ENCODE measurements at places on chromosomes 12 and 14.

GRCh38 chr12:132367071-132367851, 37.9 kb upstream of the GALNT9 start:
- DNase-seq = no peak

- DNase-seq = no peak
Observed at GRCh38 chr12:90951432-90952105, 3.4 kb downstream of the CCER1 start.

GRCh38 chr14:100239211-100239839, 381 bp downstream of the YY1 start:
- no peak for DNase-seq

GRCh38 chr12:836952-837351, 84.6 kb downstream of the WNK1 start:
- no peak for DNase-seq

- DNase-seq = peak; percentile 85
Observed at GRCh38 chr12:115341442-115341841, 657.5 kb upstream of the TBX3 start.

DNA sequence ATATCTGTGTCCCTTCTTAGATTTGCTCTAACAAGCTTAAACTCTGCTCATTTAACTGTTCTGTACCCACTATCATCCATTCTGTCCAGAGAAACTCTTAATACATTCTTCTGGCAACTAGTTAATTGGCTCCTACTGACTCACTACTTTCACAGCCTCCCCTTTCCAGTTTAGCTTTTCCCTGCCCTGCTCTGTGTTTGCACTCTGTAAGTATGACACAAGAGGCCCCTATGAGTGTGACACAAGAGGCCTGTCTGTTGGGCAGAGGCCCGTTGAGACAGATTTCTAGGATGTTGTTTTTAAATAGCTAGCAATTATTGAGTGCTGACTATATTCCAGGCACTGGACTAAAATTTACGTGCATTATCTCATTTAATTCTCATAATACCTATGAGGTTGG, 246.0 kb upstream of the DAAM1 start:
- DNase-seq = no peak

DNA sequence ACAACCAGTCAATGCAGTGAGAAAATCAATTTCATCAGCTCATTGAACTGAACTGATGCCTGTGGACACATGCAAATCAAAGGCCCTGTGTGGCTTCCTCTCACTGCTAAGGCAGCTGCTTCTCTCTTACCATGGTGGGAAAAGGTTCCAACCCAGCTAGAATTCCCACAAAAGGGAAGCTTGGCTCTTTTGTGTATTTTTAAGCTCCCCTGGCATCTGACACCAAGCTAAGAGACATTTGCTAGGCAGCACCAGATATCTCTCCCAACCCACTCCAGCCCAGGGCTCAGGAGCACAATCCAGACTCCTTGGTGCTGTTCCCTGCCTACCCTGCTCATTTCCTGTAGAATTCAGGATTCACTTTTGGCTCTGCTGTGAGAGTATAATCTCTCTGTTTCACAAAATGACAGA, 129.6 kb downstream of the GXYLT1 start:
- no peak for DNase-seq

DNA sequence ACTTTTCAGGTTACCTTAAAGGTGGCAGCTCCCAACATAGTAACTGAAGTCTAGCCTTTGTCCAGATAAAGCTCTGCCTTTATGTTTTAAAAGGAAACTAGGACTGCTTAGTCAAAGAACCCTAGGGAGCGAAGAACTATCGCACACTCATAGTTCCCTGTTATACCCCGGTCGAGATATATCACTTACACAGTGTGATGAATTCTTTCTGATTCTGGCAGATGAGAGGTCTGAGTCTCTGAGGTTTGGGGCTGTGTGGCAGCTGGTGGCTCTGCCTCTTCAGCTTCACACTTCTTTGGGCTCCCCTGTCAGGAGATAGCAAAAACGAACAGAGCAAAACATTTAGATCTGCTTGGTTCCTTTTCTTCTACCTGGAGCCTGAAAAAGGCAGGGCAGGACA, 17.0 kb downstream of the ACIN1 start:
- no peak for DNase-seq

- DNase-seq = no peak
Observed at GRCh38 chr14:25041484-25041883, 8.5 kb downstream of the STXBP6 start.

- no peak for DNase-seq
Observed at GRCh38 chr12:108821407-108822397, 35.7 kb downstream of the SSH1 start.

GRCh38 chr12:41552588-41552987, 364.5 kb downstream of the PDZRN4 start:
- DNase-seq = no peak

DNA sequence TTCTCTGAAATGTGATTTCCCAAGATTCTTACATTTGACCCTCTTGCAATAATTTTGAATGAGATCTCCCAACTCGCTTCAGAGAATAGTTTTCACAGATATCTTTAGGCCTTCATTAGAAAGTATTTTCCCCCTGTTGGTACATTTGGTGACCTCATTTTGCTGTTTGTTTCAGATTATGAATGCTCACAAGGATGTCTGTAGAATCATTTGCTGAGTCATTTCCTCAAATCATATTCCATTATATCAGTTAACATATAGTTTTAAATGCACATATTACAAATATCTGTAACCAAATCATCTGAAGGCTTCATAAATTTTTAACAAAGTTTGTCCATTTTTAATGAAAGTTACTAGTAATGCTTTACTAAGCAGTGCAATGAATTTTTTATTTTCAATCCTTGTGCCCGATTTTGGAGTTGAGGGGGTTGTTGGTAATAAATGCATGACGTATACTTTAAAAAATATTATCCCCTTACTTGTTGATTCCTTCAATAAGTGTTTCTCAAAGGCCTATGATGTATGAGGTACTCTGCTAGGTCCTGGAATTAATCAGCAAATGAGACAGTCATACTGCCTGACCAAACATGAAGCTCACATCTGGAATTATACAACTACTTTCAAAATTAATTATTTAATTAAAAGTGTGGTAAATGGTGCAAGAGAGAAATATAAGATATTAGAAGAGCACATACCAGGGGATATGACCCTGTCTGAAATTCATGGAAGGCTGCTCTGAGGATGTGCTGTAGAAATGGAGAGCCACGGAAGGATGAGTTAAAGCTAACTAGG, 126.9 kb upstream of the RAP1B start:
- DNase-seq = peak; percentile 14

DNA sequence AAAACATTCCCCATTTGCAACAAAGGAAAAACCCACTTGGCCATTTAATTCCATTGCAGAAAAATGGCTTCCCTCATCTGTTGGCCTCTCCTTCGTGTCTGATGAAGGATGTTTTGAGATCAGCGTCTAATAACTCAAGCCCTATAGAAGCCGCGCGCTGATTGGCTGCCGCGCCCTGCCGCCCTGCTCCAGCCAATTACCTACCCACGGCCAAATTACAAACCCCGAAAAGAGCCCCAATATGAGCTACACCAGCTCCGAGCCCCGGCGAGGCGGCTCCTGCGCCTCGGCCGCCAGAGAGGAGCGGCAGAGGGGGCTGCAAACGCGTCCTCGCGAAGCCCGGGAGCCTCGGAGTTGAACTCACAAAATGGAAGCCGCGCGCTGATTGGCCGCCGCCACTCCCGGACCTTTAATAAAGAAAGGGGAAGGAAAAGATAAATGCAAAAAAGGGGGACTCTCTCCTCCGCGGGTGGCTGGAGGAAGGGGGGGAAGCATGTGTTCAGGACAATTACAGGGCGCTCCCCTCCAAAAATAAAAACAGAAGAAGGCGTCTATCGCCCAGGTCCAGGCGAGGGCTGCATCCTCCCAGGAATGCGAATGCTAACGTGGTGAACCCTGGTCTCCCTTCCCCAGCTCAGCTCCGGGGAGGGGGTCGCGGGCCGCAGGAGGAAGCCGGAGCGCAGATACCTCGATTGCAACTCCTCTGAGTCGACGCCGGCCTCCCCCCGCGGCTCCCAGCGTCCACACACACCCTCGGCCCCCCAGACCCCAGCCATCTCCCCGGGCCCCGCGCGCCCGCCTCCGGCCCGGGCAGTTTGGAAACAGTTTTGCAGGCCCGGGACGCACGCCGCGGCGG, 738 bp upstream of the SETD1B start:
- DNase-seq = peak; percentile 94

- no peak for DNase-seq
Observed at GRCh38 chr12:93850481-93851256, 173.5 kb downstream of the CRADD start.

GRCh38 chr12:47303207-47303606, 223.4 kb upstream of the AMIGO2 start:
- DNase-seq = no peak

DNA sequence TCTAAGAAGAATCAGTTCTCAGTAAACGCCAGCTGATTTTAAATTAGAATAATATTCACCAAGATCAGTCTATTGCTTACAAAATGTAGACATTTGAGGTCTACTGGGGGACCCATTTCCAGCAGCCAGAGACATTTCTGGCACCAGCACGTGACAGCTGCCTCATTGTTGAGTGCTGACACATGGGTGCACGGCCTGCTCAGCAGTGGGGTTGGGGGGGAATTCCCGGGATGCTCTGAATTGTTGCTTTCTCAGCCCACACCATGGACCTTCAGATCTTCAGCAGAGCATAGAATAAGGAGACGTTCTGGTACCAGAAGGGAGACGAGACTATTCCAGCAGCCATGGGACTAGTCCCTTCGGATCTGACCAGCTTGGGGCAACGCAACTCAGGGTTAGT, 18.3 kb downstream of the PLEKHG7 start:
- no peak for DNase-seq

GRCh38 chr14:94313991-94314655, 9.0 kb downstream of the SERPINA6 start:
- DNase-seq = no peak

GRCh38 chr14:33511851-33512640, 438.8 kb downstream of the EGLN3 start:
- no peak for DNase-seq

- no peak for DNase-seq
Observed at GRCh38 chr12:55637467-55637866, 775 bp downstream of the OR10P1 start.

- DNase-seq = no peak
Observed at GRCh38 chr12:45257185-45257930, 41.5 kb downstream of the ANO6 start.

- peak; percentile 41 for DNase-seq
Observed at GRCh38 chr12:130764073-130764472, 48.0 kb upstream of the RIMBP2 start.

DNA sequence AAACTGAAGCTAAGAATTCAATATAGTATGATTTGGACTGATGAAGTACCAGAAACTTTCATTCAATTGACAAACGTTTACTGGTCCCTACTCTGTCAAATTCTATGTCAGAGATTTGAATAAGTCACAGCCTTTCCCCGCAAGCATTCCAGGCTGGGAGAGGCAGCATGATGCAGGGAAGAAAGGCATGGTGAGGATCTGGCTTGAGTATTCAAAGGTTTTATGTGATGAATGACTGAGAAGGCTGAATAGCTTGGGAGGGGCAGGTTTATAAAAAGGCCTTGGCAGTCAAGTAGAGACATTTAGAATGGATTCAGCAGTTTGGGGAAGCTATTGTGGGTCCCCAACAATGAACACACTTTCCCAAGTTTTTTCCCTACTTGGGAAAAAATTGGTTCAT, 431.8 kb downstream of the DPF3 start:
- no peak for DNase-seq

GRCh38 chr14:104644656-104645378, 40.2 kb upstream of the TMEM179 start:
- no peak for DNase-seq

DNA sequence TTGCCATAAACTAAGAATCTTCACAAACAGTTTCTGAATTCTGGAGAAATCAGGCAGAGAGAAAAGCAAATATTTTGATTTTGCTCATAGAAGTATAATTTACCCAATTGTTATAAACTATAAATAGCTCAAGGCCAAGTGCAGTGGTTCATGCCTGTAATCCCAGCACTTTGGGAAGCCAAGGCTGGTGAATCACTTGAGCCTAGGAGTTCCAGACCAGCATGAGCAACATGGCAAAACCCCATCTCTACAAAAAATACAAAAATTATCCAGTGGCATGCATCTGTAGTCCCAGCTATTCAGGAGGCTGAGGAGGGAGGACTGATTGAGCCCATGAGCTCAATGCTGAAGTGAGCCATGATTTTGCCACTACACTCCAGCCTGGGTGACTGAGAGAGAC, 19.6 kb upstream of the MMP19 start:
- no peak for DNase-seq

DNA sequence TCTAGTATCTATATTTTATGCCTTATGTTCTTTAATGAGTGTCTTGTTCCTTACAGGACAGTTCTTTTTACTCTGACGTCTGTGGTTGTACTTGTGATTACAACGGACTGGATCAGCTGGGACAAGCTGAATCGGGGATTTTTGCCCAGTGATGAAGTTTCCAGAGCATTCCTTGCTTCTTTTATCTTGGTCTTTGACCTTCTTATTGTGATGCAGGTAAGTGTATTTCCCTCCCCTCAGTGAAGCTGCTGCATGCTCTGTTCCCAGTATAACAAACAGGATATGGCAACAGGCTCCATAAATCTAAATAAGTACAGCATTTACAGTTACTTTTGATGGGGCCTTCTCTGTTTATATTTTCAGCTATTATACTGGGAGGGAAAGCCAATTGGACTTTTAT, 463.6 kb downstream of the TMEM117 start:
- no peak for DNase-seq

DNA sequence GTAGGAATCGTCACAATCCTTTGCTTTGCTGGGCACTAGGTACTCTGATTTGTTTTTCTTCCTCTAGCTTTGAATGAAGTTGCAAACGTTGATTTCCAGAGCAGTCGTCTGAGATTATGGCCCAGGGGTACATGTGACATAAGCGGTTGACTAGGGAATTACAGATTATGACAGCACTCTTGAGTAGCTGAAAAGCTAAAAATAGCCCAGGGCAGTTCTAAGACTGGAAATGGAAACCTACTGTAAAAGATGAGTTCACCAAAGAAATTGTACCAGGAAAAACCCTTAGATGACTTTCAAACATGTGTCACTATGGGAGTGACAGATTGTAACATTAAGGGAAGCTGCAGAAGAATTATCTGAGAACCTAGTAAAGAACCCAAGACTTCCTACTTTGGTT, 108.5 kb downstream of the ANO6 start:
- DNase-seq = no peak

GRCh38 chr12:104669089-104669721, 212.5 kb downstream of the CHST11 start:
- DNase-seq = peak; percentile 29

- DNase-seq = no peak
Observed at GRCh38 chr14:68563251-68564131, 229.4 kb downstream of the ZFP36L1 start.

DNA sequence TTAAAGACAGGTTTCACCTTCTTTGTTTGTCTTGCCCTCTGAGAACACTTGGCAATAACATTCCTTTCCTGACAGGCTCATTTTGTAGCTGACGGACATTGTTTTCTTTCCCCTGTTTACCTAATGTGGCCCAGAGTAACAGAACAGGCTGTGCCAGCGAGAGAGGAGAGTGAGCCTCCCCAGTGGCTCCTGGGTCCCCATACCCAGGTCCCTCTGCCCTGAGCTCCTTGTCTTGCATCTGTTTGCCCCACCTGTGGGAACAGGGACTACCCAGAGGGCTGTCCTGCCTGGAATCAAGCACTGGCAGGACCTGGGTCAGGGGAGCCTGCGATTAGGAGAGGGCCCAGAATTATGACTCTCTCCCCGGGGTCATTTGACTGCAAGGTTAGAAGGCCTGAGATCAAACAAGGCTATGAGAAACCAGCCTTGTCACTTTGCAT, 222.9 kb downstream of the ZFP36L1 start:
- DNase-seq = no peak
